ENCODE measurements at places on chromosomes 12 and 14.

- no peak for DNase-seq
Measured at GRCh38 chr12:42099433-42099832, 45.2 kb downstream of the GXYLT1 start.

DNA sequence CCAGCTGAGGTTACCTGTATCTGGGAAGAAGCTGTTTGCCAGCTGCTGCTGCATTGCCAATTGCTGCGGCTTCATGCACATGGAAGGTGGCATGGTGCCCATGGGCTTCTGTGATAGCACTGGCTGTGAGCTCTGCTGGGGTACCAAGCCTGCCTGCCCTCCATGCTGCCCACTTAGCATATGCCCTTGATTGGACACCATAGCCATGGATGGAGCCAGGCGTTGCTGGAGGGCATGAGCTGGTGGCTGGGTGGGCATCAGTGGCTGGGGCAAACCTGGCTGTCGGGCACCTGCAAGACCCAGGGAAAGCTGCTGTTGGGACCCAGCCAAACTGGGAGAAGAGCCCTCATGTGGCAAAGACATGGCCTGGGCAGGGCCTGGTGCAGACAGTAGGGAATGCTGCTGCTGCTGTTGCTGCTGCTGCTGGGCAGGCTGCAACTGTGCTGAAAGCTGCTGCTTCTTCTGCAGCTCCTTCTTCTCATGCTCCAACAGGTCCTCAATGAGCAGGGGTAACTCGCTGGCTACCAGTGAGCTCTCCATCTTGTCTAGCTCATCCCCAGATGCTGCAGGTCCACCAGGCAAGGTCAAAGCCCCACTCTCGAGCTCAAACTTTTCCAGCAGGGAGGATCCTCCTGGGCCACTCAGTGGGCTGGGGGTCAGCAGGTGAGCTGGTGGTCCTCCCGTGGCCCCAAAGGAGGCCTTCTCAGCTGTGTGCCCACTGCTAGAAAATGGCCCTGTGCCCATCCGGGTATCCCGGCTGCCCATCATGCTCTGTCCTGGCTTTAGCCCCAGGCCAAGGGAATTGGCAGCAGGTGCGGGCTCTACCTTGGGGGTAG lies 18.8 kb upstream of the PRKAG1 start:
- DNase-seq: no peak

- no peak for DNase-seq
Measured at GRCh38 chr12:53169644-53170043, 10.9 kb upstream of the ZNF740 start.

DNA sequence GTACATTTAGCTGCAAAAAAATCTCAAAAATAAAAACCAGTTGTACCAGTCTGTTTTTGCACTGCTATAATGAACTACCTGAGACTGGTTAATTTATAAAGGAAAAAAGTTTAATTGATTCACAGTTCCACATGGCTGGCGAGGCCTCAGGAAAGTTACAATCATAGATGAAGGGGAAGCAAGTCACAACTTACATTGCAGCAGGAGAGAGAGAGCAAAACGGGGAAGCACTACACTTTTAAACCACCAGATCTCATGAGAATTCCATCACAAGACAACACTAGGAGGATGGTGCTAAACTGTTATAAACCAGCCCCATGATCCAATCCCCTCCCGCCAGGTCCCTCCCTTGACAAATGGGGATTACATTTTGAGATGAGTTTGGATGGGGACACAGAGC lies 186.0 kb downstream of the TMTC3 start:
- no peak for DNase-seq

DNA sequence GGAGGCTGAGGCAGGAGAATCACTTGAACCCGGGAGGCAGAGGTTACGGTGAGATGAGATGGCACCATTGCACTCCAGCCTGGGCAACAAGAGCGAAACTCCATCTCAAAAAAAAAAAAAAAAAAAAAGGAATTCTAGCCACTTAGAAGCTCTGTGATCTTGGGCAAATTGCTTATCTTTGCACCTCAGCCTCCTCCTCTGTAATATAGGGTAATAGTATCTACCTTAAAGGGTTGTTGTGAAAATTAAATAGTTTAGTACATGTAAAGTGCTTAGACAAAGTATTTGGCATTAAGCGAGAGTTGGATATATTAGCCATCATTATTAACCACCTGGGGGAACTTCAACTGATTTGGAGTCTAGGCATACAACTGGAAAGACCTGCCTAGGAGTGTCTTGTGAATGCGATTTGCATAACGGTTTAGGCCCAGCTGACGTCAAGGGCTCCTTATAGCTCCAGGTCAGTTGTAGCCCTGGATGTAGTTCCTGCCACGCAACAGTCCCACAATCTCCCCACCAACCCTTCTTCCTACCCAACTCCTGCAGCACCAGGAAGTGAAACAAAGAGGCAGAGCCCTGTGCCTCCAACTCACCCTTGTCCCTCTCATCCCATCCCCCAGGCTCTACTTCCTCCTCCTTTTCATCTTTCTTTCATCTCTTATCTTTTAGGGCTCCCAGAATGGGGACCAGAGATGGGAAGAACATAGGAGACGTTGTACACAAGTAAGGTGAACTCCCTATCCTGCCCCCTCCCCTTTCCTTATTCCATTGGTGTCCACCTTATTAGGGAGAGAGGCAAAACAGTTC lies 2.1 kb upstream of the IL23A start:
- no peak for DNase-seq
